ENCODE measurements at places on chromosomes 5 and 9.

DNA sequence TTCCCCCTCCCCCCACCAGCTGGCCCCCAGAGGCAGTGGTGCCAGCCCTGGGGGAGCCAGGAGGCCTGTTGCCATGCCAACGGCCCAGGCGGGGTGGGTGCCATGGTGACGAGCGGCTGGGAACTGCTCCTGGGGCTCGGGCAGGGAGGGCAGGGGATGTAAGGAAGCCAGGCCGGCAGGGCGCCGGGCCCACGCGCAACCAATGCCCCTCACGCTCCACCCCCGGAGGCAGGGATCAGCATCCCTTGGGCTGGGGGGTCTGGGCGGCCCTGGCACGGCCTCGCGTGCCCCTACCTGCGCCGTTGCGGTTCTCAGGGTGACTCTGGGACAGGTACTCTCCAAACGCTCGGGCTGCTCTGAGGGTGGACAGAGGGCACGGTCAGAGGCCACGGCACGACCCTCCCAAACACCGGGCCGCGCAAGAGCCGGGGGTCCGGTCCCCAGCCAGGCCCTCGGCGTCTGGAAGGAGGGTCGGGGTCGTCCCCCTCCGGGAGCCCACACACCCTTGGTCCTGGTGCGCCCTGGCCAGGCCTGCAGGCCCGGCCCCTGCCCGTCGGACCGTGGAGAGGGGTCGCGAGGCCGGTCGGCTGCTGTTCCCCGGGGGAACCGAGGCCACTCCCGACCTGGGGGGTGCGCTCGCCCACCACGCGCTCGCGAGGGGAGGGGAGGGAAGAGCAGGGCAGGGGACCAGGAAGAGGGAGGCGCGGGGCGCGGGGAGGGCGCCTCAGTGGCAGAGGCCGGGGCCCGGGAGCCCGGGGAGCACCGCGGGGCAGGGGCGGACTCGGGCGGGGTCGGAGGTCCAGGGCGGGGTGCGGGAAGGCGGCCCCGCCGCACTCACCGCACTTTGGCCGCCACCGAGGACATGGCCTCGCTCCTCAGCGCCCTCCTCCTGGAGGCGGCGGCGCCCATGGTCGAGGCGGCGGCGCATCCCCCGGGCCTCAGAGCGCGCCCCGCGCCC, 661 bp downstream of the NSMF start:
- peak; percentile 55 for DNase-seq

DNA sequence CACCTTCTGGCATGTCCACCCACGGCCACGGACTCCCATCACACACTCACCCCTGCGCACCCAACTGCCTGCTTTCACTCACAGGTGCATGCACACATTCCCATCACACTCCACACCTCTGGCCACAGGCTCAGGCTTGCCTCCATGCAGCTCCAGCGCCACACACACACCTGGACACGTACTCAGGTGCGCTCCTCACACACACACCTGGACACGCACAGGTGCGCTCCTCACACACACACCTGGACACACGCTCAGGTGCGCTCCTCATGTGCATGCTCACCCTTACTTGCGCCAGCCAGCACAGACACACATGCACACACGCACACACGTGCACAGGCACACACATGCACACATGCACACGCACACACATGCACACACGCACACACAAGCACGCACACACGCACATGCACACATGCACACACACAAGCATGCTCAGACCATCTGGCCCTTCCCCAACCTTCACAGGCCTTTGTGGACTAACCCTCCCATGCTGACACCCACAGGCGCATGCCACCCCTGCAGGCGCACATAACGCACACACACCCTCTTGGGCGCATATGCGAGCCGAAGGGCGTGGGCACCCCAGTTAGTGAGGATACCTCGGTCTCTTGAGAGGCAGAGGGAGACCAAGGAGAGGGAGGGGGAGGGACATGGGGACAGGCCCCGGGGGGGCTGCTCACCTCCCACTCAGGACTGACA, 8.3 kb downstream of the GRIN1 start:
- no peak for DNase-seq

- DNase-seq: no peak
Observed at GRCh38 chr9:120914953-120915352, 11.6 kb downstream of the TRAF1 start.

DNA sequence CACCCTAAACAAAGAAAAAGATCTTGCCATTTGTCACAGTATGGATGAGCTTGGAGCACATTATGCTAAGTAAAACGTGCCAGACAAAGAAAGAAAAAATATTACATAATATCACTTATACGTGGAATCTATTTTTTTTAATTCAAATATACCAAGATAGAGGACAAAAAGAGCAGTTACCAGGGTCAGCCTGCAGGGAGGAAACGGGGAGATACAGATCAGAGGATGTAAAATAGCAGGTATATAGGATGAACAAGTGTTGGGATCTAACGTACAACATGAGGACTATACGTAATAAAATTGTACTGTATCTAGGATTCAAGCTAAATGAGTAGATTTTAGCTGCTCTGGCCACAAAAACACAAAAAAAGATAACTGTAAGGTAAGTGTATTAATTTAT, 247.5 kb downstream of the TMEM161B start:
- no peak for DNase-seq

DNA sequence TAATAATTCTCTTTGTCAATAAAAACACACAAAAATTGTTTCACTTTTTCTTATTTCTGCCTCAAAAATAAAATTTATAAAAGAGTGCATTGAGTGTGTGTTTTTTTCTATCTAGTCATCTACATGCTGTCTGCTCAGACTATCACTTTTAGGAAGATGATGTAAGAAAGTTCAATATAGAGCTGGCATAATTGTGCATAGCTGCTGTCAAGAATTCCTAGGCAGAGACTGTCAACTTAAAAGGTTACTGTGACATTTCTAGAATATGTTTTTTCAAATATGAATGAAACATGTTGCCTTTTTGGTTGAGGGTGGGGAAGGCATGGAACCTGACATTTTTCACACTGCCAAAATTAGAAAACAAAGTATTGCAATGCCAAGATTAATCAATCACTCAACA, 172.3 kb downstream of the CDH10 start:
- DNase-seq: no peak

DNA sequence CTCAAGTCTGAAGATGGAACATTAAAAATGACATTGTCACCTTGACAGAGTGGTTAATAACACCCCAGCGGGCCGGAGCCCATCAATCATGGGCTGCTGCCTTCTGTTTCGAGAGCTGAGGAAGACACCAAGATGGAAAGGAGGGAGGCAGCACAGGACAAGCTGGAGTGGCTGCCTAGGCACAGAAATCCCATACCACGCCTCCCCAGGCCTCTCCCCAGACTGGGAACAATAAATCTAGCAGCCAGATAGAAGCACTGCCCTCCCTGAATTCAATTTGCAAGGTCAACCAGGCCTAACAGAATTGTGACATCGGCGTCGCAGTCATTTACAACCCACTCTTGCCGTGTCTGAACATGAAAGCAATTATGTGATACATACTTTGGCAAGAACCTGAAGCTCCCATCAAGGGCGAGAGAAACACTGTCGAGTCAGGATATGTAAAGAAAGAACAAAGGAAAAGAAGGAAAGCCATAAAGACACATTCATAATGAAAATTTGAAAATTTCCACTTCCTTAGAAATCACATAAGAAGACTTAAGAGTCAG, 35.4 kb upstream of the ZNF354A start:
- DNase-seq: no peak

DNA sequence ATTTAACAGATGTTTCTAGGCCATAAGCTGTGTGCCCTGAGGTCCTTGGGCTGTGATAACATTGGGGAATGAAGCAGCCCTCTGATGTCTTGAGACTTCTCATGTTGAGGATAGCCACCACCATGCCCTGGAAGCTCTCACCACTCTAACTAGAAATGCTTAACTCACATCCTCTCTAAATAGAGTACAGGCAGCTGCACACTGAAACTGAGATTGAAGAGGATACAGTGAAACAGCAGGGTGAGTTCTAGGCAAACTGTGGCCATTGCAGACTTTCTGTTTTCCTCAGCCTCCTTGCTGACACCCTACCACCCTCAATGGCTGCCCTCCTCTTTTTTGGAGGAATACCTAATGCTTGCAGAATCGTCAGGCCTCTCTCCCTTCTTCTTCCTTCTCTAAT, 22.4 kb downstream of the UTP15 start:
- no peak for DNase-seq

GRCh38 chr5:117587111-117587510, 1012.5 kb upstream of the SEMA6A start:
- DNase-seq: no peak

DNA sequence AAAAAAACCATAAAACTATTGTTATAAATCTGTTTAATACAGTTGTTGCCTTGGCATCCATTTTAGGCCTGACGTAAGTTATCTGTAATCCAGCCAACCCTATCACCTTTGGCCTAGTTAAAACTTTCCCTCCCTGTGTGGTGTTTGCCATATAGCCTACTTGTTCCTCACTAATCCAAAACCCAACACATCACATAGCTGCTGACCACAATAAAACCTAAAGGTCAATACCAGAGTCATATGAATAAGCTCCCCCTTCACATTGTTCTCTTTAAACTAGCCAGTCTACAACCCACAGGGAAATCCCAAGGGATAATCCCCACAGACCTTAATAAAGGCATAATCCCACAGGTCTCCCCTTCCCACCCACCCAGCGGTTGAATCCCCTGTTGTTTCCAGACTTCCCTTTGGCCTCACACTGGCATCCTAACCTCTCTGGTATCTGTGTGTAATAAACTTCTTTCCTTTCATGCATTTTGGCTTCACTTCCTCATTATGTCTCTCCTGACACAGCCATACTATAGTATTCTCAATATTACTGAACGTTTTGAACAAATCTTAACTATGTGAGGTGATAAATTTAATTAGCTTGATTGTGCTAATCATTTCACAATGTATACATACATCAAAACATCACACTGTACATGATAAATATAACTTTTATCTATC, 50.8 kb downstream of the DTWD2 start:
- DNase-seq: no peak

GRCh38 chr9:81150016-81150625, 539.2 kb downstream of the TLE1 start:
- DNase-seq: no peak

- peak; percentile 55 for DNase-seq
Observed at GRCh38 chr9:73183917-73184861, 32.5 kb downstream of the ANXA1 start.

DNA sequence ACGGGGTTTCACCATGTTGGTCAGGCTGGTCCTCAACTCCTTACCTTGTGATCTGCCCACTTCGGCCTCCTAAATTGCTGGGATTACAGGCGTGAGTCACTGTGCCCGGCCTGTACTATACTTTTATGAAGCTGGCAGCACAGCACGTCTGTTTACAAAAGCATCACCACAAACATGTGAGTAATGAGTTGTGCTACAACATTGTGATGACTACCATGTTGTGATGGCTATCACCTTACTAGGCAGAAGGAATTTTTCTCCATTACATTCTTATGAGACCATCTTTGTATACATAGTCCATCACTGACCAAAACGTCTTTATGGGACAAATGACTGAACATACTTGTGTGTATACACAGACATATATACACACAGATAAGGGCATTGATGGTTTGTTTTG, 1019.0 kb downstream of the CDH18 start:
- DNase-seq: no peak

GRCh38 chr9:88739373-88739772, 204.4 kb downstream of the NXNL2 start:
- DNase-seq: no peak

DNA sequence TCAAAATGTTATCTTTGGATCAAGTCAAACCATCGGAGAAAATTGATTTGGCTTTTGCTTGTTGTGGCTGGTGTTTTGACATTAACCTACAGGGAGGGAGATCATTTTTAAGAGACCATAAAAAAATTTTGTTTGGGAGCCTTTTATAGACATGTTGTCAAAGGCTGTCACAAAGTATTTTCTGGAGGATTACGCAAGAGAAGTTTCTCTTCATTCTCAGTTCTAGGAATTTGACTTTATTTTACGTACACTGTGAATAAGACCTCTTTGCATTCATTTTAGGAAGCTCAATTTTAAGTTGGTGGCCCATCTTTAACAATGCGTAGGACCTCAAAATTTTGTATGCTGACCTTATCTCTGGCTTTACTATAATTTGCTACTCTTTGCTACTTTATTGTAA, 50.2 kb upstream of the SLC44A1 start:
- DNase-seq: no peak

DNA sequence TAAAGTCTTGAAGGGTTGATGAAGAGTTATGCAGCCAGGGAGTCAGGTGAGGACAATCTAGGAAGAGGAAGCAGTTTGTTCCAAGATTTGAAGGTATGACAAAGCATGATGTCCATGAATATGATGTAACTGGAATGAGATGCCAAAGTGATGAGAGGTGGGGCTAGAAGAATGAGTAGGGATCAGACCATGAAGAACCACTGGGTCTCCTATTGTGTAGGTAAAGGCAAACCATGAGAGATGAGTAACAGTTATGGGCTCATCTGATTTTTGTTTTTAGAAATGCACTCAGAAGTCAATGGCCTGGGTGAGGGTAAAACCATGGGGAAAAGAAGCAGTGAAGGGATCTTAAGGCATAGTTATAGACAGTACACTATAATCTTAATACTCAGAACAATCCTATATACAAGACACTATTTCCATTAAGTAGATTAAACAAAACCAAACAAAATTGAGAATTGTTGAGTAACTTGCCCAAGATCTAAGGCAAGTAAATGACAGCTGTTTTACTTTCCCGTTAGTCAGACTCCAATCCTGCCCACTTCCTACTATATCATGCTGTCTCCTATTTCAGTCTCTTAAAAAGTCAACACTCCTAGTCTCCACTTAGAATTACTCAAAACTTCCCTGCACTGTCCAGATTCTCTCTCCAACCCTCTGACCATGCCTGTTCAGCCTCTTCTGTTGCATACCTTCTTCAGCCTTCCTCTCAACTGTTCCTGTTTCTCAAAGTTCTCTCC, 393.8 kb upstream of the MEF2C start:
- DNase-seq: no peak

- DNase-seq: no peak
Observed at GRCh38 chr5:118270526-118270925, 717.8 kb downstream of the DTWD2 start.

DNA sequence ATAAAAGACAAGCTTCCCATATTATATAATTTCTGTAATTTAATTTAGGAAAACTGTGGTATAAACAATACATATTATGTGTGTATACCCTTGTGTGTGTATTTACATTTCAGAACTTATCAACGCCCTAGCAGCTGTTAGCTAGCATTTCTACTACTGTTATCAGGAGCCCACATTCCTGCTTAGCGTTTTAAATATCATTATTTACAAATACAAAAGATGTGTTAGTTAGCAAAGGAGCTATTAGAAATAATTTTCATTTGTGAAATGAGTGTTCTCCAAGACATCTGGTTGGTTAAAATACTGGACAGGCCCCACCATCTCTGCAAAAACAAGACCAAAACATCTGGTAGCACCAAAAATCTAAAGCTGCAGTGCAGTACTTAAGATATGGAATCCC, 48.0 kb downstream of the EPB41L4A start:
- DNase-seq: no peak

All from eye (tissue), 1 donor.